Osteoblast (primary cell): ENCODE measurements at places on chromosomes 7 and 10. TPM values are rescaled to one million over a fixed set of nuclear protein-coding genes. Genes with fewer than 3 reads are reported as not detected.

Gene HMX2
- not detected in 2 replicates for total RNA-seq

Gene SYNPO2L
- total RNA-seq, result under 0.01 TPM in 1 of 2 replicates, not detected in the other

Gene ZFYVE27
- 16.5 and 19.9 TPM in 2 replicates for total RNA-seq

Gene MMP21
- total RNA-seq, result not detected in 2 replicates

Gene CALN1
- total RNA-seq, result under 0.01 TPM in 1 of 2 replicates, not detected in the other

Gene MYH16
- under 0.01 TPM in 1 of 2 replicates, not detected in the other for total RNA-seq

Gene VGF
- total RNA-seq, result 0.36 TPM in 1 of 2 replicates, not detected in the other

DNA sequence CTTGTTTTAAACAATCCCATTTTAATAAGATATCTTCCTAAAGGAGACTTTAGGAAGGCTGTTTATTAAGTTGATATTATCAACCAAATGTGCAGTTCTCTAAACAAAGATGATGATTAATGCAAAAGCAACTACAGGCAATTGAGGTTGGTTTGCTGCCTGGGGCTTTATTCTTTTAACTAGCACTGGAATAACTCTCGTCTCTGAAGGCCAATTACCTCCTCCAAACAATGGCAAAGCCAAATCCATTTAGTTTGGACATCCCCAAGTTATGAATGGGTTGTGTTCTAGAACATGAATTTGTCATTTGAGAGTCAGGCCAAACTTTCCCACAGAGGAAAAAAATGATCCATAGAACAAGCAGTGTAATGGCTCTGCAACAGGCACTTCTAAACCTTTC, 114.1 kb downstream of the SLC16A9 start:
- DNase-seq, result no peak

- DNase-seq, result no peak
Observed at GRCh38 chr10:30509508-30509907, 75.5 kb downstream of the MAP3K8 start.

DNA sequence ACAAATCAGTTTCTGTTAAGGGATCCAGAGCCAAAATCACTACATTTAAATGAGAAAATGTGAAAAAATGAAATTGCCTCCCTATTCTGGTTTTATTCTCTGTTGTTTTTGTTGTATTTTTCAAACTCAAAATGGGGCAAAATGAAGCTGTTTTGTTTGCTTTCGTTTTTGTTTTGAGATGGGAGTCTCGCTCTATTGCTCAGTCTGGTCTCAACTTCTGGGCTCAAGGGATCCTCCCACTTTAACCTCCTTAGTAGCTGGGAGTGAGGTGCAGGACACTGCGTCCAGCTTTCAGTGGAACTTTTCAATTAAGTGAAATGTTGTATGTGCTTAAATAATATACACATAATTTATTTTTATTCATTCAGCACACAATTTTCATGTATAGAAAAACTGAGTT, 205.0 kb downstream of the SORCS1 start:
- no peak for DNase-seq

DNA sequence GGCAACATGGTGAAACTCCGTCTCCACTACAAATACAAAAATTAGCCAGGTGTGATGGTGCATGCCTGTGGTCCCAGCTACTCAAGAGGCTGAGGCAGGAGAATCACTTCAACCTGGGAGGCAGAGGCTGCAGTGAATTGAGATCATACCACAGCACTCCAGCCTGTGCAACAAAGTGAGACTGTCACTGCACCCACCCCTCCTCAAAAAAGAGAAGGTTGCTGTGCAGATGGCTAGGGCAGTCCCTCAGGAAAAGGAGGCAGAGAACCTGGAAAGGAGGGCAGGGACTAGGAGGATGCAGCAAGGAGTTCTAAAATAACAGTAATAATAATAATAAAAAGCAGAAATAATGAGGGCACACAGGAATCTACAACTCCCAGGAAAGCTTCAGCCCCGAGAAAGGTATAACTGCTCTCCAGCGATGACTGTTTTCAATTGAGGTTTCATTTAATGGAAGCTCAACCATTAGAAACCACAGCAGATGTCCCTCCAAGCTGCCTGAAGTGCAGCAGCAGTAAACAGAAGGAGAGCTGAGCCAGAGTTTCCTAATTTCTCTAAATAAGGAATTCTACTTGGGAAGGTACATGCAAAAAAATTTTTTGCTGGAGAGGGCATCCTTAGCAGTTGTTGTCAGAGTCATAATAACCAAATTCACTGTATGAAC, 326.5 kb downstream of the GATA3 start:
- DNase-seq, result no peak

DNA sequence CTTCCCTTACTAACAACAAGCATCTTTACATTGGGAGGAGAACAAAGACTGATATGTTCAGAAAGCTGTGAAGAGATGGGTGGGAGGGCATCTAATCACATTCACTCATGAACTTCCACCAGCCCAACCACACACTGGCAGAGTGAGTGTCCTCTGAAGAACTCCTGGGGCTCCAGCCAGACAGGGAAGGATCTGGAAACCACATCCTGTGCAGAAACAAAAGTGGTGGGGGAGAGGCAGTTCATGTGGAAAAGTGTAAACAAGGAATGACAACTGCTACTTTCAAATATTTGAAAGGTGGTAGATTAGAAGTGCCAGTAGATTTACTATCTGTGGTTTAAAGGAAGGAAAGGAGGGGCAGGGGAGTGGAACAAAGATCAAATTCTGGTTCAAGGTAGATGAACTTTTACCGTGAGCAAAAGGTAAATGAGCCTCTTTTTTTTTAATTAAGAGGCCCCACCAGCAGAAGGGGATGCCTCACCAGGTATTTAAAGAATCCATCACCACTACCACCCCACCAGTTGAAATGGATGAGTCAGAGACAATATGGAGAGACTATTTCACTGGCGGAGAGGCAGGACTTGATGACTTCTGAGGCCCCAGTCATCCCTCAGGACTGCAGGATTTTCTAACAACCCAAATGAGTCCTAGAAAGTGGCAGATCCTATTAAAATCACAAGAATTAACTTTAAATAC, 34.5 kb downstream of the GOT1 start:
- DNase-seq, result peak; percentile 87

GRCh38 chr10:74889662-74889998, 63.2 kb downstream of the KAT6B start:
- DNase-seq, result no peak

GRCh38 chr7:85498031-85498430, 311.2 kb upstream of the SEMA3D start:
- no peak for DNase-seq

- DNase-seq, result peak; percentile 97
Observed at GRCh38 chr7:73342645-73343044, 14.7 kb downstream of the FKBP6 start.

DNA sequence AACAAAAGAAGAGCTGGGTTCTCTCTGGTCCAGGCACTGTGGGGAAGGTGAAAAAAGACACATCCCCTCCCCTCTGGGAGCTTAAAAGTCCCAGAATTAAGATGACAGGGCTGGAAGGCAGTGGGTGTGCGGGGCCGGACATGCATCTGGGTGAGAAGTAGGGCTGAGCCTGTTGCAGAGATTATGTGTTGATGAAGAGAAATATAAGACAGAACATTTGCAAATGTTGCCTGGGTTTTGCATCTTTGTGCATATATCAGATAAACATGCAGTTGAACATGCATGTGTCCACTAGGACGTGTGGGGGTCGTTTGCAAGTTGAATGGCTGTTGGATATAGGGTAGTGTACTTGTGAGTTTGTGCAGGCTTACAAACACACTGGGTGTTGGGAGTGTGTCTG, 94.3 kb upstream of the PPIF start:
- DNase-seq, result no peak

DNA sequence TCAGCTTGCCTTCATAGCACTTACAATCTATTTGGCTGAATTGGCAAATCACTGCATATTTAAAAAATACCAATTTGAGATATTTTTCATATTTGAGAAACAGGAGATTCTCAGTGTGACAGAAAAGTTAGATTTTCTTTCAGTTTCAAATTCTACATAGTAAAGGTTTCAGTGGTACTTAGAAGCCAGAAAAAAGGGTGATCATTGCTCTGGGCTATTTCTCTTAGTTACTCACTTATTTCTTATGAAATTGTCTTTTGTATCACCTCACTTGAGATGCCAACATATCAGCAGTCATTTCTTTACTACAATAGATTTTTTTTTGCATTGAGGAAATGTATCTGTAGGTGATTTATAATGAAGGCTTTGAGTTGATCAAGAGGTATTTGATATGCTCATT, 478.2 kb downstream of the GATA3 start:
- no peak for DNase-seq

DNA sequence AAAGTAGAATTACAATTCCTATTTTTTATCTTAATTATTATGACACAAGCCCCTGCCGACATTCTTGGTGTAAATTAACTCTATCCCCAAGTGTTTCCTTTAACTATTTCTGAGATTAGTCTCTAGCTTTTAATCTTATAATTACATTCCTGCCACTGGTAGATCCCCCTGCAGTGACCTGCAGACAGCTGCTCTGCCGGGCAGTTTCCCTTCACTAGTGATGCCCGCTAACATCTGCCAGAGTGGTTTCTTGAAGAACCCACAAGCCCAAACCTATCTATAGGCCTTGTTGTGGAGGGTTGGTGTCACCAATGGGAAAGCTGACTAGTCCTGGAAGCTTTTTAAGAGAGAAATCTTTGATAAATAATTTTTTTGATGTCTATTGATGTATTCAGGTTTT, 50.0 kb downstream of the ADAM22 start:
- no peak for DNase-seq

DNA sequence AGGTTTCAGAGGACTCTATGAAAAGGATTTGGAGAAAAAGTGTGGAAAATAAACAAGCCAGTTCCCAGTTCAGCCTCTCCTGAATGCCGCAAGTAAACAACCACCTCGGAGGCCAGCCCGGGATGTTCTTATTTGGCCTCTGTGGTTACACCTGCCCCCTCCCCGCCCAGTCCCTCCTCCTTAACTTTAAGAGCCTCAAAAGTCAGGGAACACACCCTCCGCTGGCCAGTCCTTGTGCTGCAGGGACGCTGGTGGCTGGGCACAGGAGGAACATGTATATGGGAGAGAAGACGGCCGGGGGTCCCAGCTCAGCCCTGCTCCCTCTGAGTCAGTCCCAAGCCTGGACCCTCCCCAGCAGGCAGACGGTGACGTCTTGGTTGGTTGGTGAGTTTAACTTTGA, 6.1 kb downstream of the CHST3 start:
- no peak for DNase-seq

GRCh38 chr10:53997953-53998352, 803.1 kb downstream of the PCDH15 start:
- no peak for DNase-seq

DNA sequence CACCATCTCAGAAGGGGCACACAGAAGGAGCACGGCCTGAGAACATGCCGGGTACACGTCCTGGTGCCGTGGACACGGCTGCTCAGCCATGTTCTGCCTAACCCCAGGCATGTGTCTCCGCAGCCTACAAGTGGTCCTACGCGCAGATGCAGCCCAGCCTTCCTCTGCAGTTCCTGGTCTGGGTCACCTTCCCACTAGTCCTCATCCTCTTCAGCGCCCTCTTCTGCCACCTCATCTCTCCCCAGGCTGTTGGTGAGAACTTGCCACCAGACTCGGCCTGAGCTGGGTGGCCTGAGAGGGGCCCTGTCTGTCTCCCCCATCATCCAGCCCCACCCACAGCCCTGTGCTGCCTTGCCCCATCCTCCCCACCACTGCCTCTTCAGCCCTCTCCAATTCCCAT, 5.3 kb downstream of the CLCN1 start:
- DNase-seq, result no peak

- DNase-seq, result no peak
Observed at GRCh38 chr7:117216436-117217069, 106.3 kb downstream of the WNT2 start.

- no peak for DNase-seq
Observed at GRCh38 chr10:31153161-31153560, 121.5 kb upstream of the ZNF438 start.
